ENCODE measurements at places on chromosomes 13 and 19.

DNA sequence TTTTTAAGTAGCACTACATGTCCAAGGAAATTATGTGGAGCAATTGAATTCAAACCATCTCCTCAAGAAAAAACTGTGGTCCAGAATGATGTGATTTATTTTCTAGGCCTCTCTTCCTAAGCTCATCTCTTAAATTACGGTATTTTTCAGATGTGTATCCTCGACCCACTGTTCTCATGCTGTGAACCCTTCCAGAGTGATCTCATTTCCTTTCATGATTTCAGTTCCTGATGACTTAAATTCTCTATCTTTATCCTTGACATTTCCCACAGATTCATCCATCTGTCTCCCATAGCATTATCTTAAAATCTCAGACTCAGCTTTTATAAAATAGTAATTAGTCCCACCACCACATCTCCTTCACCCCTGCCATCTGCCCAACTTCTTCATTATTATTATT is 117.6 kb upstream of the SPRY2 start:
- DNase-seq = no peak

GRCh38 chr13:30725326-30726085 is 9.8 kb upstream of the ALOX5AP start:
- DNase-seq = no peak

DNA sequence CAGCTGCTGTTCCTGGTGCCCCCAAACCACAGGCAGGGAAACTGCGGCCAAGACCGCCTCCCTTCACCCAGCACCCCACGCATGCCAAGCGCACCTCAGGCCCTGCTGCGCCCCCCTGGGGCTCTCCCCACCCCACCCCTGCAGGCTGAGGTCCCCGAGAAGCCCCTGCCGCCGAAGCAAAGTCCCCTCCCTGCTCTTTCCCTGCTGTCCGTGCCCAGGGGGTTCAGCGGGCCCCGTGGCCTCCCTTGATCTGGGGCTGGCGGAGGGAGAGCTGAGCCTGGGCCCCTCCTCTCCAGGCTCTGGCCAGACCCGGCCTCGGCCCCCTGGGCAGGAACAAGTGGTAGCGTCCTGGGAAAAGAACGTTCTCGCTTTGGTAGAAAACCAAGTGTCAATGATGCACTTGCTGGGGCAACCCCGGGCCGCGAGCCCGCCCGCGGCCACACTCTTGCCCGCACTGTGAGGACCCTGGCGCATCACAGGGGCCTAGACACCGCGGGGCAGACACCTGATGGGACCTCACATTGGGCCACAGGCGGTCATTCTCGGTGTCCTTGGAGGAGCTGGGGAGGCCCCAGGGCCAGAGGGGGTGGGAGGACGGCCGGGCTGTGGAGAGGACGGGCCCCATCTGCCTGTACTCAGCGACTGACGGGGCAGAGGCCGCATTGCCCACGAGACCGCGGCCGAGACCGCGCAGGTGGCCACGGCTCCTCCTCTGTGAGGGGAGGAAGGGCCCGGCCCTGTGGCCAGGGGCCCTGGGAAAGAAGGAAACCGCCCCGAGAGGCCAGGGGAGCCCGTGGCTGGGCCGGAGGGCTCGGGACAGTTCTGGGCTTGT is 29.0 kb downstream of the GPX4 start:
- DNase-seq = no peak

DNA sequence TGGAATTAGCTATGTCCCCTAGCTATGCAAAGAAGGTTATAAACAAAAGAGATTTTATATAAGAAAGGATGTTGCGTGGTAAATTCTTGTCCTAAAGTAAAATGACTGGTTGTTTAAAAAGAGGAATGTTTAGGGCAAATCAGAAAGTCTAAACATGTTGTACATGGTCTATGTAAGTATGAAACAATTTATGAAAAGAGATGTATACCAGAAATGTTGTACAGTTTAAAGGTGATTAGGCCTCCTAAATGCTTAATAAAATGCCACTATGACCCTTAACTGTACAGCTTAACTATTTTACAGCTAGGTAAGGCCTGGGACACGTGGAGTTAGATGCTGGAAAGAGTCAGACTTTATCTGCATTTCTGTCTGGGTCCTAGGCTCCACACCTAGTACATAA is 775.9 kb upstream of the KLHL1 start:
- DNase-seq = no peak

GRCh38 chr19:40594255-40594654 is 6.9 kb upstream of the LTBP4 start:
- DNase-seq = no peak

DNA sequence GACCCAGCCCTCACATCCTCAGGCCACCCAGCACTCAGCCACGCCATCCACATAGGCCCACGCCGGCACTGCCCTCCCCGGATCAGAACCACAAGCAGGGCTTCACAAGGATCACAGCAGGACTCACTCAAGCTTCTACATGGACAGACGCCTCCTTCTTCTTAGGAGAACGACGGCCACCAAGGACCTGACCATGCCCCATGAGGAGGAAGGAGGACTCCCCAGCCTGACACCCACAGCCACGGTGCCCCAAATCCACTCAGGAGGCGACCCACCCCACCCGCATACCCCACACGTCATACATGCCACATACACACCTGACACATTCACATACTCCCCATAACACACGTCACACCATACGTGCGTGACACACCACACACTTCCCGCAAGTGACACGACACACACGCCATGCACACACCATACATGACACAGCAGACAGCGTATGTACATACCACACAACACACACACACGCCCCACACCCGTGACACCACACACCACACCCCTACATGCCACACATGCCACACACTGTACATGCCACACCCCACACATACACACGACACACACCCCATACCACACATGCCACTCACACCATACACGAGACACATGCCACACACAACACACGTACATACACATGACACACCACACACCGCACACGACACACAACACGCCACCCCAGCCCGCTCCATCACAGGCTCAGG is 50.4 kb downstream of the MLLT1 start:
- no peak for DNase-seq

DNA sequence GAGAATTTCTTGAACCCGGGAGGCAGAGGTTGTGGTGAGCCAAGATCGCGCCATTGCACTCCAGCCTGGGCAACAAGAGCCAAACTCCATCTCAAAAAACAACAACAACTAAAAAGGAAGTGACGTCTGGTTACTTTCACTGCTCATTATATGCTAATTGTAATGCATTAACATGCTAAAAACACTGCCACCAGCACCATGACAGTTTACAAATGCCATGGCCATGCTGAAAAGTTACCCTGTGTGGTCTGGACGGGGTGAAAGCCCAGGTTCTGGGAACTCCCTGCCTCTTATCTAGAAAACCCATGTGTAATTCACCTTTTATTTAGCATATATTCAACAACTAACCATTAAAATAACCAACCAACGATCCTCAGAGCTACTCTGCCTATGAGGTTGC is 28.1 kb downstream of the CPT1C start:
- DNase-seq = no peak

DNA sequence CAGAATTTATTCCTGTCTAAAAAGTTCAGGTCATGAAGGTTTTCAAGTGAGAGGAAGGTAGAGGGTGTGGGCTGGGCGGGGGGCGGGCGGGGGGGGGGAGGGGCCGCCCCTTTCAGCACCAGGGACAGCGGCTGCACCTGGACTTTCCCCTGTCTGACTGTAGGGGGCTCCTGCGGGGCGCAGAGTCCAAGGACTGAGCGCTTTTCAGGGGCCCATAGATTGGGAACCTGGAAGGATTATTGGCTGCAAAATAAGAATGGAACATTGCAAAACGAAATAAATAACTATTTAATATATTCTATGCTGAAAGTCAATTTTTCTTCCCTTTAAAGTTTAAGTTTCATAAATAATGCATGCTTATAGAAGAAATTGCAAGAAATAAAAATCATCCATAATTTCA is 8.9 kb upstream of the CYP4F3 start:
- peak; percentile 16 for DNase-seq

- no peak for DNase-seq
Observed at GRCh38 chr19:12969292-12969988, at the start of gene DAND5. Gene DAND5 (plus strand): TSS chr19:12969576. CDS start chr19:12969661, 85 bp downstream.

- DNase-seq = no peak
Observed at GRCh38 chr13:112111239-112111857, 44.4 kb downstream of the SOX1 start.

- no peak for DNase-seq
Observed at GRCh38 chr13:105159841-105160240, 1375.6 kb downstream of the EFNB2 start.

DNA sequence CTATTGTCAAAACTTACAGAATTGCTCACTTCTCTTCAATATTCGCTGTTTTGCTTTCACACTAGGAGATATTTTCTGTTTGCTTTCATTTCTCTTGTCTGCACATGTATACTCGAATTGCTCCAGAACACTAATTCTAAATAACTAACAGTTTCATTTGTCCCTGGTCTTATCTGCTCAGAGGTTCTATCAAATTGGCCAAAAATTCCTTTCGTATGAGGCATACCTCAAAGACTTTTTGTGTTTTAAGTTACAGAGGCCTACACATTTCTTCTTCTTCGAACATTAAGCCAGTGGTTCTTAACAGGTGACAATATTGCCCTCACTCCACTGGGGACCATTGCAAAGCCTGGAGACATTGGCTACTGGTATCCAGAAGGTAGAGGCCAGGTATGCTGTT is 1314.6 kb downstream of the EFNB2 start:
- DNase-seq = no peak

- no peak for DNase-seq
Observed at GRCh38 chr13:78305171-78305570, 298.2 kb downstream of the POU4F1 start.

- DNase-seq = peak; percentile 82
Observed at GRCh38 chr13:94330552-94331071, 148.9 kb downstream of the DCT start.

GRCh38 chr19:40778706-40779284 is 748 bp downstream of the RAB4B start:
- no peak for DNase-seq

- DNase-seq = no peak
Observed at GRCh38 chr13:98216135-98216565, 39.1 kb upstream of the RNF113B start.

GRCh38 chr19:18098891-18099622 is 1.5 kb downstream of the MAST3 start:
- peak; percentile 58 for DNase-seq

GRCh38 chr13:23922005-23922932 is 25.0 kb upstream of the C1QTNF9B start:
- DNase-seq = no peak

GRCh38 chr13:44197791-44198770 is 175.5 kb upstream of the SERP2 start:
- no peak for DNase-seq

DNA sequence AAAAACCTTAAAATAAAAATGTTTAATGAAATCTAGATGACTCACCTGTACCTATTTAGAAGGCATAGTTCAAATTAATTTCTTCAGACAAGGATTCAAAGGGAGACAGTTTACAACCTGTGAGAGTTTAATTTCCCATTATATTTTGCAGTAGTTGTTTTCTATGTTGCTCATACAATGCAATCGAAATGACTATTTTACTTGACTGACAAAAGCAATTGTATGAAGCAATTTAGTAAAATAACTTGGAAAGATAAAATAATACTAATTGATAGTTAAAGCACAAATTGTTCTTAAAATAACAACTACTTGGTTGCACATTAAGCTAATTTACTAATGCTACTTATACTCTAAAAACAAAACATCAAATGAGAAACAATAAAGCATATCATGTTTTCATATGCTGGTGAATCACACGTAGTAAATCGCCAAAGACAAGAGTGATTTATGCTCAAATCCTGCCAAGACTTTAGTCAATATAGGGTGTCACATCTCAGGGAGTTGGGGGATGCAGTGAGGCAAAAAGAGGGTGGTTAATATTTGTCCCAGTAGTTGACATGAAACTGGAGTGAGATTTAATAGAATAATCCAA is 6.4 kb downstream of the DACH1 start:
- no peak for DNase-seq

DNA sequence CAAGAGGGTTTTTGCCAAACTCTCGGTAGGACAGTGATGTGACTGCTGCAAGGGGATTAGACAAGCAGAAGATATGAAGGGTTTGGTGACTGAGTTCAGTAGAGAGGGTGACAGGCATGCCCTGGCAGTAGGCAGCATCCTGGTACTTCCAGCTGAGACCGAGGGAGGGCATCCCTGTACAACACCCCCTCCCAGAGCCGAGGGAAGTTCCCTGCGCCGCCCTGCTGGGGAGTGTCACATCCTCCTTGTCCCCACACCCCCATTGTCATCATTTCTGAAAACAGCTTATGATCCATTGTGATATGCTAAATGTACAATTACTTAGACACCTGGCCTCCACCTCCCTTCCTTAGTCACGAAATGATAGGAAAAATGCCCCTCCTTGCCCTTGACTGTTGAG is 14.6 kb downstream of the ZNF544 start:
- no peak for DNase-seq

DNA sequence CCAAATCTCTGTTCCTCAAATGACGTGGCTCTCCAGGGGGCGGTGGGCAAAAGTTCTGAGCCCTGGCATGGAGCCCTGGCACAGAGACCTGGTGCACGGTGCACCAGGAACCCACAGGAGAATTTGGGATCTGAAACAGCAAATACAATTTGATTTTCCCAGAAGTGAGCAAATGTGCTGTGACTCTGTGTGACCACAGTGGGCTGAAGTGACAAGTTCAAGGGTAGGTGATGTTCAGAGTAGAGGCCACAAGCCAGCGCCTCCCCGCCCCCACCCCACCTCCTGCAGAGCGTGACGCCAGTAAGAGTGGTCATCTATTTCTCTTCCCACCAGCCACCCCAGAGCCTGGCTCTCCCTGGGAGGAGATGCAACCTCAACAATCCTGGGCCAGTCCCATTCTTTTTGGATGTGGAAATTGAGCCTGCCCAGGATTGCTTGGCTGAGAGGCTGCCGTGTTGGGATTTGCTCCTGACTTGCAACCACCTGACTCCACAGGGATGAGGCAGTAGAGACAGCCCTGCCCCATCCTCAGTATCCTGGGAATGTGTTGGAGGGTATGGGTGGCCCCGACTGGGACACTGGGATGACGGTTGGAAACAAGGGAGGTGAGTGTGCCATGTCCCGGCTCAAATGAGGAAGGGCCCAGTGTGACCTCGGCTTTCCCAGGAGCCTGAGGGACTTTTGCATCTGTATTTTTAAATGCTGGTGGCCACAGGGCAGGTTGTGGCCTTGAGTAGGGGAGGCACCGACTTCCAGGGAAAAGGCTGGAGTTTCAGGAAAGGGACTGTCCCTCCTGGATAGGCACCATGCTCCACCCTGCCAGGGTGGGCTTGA is 11.1 kb upstream of the BCL3 start:
- DNase-seq = no peak

DNA sequence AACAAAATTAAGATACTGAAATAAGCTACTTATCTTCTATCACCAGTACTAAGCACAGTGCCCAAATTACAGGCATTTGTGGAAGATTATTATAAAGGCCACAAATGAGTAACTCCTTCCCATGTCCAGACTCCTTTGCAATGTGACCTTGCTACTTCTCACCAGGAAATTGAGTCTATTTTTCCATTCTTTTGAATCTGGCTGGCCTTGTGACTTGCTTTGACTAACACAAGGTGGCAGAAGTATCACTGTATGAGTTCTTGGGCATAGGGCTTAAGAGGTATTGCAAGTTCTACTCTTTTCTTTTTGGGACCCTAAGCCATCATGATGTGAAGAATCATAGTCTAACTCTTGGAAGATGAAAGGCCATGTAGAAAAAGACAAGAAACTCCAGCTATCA is 49.9 kb downstream of the UGGT2 start:
- DNase-seq = no peak

GRCh38 chr13:27926644-27927434 is 7.0 kb downstream of the PDX1 start:
- DNase-seq = no peak

- DNase-seq = no peak
Observed at GRCh38 chr19:51110666-51110971, 2.4 kb upstream of the CTU1 start.

GRCh38 chr13:59672445-59672844 is 491.3 kb downstream of the DIAPH3 start:
- DNase-seq = no peak
